ENCODE measurements at places on chromosomes 2 and 18.

DNA sequence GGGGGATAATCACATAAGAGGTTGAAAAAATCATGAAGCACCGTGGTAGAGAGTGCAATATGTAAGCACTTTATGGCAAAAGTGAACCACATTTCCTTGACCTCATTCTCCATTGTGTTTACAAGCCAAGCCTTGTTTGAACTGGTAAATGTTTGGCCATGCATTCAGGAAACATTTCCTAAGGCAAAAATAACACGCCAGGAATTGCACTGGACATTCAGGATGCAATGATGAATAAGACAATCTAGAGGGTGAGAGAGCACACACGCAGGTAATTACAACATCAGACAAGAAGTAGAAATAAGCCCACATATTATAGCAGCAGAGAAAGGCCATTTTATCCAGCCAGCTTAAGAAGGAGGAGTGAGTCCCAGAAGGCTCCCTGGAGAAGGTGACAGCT is 218.0 kb upstream of the OSR1 start:
- DNase-seq: no peak

- DNase-seq: no peak
Observed at GRCh38 chr2:231110551-231110950, 14.3 kb downstream of the HTR2B start.

- no peak for DNase-seq
Observed at GRCh38 chr2:208049006-208049405, 23.7 kb upstream of the PLEKHM3 start.

DNA sequence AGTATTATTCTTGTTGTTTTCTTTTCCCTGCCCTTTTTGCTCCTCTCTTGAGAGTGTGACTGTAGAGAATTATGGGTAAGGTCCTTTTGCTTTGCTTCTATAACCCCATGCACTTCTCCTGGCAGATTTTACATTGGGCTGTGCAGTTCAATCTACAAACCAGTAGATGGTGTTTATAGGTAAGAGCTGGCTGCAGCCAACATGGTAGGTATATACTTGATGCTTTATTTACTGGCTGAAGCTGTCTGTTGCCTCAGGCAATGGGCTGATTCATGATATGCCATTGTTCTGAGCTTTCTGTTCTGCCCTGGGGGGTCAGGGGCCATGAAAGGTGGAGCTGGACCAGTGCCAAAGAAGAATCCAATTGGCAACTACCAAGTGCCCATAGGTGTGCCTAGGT is 48.3 kb upstream of the MYL1 start:
- no peak for DNase-seq
